ENCODE measurements at places on chromosomes 2 and 18.

- DNase-seq, result no peak
Measured at GRCh38 chr2:95043300-95044093, 18.0 kb downstream of the MAL start.

DNA sequence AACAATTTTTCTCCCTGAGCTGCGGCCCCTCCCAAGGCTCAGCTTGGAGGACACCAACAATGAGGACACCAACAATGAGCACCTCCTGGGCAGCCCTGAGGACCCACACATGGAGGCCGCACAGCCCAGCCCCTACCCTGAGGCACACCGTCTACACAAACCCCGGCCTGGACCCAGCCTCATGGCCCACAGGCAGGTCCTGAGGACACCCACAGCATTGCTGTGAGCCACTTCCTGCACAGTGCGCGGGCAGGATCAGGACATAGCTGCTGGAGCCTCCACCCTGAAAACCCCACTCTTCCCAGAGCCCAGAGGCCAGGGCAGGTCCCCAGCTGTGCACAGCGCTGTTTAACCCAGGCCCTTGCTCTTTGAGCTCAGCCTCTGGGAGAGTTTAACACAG, 194.3 kb downstream of the RTP5 start:
- DNase-seq, result no peak

GRCh38 chr2:218691234-218691633, 19.3 kb downstream of the STK36 start:
- no peak for DNase-seq

DNA sequence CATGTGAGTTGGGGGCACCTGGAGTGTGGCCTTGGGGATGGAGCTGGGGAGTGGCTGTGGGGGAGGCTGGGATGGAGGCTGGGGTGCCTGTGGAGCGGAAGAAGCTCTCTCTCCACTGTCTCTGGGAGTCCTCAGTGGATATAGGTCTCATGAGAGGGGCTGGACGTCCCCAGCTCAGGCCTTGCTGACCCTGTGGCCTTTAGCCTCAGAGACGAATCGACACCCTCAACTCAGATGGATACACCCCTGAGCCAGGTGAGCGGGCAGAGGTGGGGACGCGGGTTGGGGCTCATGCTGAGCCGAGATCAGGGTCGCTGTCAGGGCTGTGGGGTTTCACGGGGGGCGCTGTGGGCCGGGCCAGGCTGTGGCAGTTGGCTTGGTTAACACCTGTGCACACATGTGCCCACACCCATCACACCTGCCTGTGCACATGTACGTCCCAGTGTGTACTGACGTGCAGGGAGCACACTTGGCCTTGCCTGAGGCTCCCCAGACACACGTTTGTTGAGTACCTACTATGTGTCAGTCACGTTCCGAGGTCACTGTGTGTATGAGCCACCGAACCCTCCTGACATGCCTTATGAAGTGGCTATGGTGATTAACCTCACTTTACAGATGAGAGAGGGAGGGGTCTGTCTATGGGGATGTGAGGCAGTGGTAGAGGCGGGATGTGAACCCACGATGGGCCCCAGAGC, 20.1 kb downstream of the ZAP70 start:
- DNase-seq, result no peak

DNA sequence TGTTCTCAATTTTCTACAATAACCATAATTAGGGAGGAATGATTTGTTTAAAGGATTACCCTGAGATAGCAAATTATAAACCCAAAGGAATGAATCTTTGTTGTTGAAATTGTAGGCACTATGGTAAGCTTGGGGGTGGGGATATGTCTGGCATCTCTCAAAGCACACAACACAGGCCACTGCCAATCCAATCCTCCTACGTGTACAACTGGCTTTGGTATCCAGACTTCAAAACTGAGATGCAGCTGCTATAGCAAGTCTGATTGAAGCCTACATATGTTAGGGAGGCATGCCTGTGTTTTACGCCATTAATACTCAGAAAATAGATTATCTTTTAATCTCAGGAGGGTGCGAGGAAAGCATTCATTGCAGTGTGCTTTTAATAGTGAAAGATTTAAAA, 5.9 kb upstream of the NCOA1 start:
- DNase-seq, result no peak

- DNase-seq, result no peak
Measured at GRCh38 chr2:170514140-170514539, 201.0 kb upstream of the SP5 start.

- DNase-seq, result no peak
Measured at GRCh38 chr2:174518395-174518794, 31.6 kb upstream of the GPR155 start.

DNA sequence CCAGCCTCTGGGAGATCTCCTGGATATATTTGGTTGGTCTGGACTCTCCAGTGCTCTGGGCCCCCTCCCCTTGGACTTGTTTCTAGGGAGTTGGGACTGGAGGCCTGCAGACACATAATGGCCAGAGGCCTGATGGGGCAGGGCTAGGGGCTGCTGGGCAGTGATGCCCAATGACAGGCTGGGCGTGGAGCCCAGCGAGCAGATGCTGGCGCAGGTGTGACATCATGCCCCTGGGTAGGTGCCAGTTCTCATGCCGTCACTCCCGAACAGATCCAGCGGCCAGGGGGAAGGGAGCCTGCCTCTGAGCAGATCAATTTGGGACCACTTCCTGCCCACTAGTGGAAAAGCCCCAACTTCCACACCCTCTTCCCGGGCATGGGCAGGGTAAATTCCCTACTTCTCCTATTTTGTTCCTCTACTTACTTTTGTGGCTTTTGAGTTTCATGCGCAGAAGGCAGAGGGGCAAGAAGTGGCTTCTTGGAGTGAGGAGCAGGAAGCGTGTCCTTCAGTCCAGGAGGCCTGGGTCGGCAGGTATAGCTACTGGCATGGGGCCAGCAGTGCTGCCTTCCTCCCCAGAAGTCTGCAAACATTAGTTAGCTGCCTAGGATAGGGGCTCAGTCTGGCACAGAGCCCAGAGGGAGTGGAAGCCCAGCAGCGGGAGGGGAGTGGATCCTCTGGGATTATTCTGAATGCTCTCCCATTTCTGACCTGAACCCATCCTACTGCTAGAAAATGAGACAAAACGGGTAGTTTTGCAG, 6.1 kb downstream of the MPV17 start:
- no peak for DNase-seq

GRCh38 chr2:21276163-21276562, 152.4 kb downstream of the TDRD15 start:
- no peak for DNase-seq

- peak; percentile 62 for DNase-seq
Measured at GRCh38 chr2:232776435-232776834, at the start of gene KCNJ13. Gene KCNJ13 (minus strand): TSS chr2:232776565. CDS start chr2:232771362, 5,203 bp downstream.

GRCh38 chr2:25482341-25482740, 140.6 kb upstream of the DNMT3A start:
- DNase-seq, result no peak

DNA sequence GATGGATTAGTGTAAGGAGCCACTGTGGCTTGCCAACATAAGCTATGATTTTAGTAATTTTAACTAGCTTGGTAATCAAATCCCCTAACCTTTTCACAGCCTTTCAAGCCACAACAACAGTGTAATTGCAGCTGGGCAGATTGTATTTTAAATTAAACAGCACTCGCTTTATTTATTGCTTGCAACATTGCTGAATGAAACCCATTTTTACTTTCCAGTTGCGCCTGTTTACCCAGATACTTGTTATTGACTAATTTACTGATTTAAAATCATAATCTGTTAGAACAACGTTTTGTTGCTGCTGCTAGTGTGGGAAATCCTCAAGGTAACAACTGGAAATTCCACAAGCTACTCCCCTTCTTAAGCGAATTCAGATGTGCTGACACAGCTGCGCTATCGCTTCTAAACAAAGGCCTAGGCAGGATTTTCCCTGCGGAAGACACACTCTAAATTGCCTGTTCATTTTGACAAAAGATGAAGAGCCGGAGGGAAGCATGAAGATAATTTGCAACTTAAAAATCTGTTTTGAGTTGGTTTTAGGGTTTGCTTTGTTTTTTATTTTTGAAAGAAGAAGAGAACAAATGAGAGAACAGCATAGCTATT, 283.9 kb downstream of the ALPK2 start:
- no peak for DNase-seq

DNA sequence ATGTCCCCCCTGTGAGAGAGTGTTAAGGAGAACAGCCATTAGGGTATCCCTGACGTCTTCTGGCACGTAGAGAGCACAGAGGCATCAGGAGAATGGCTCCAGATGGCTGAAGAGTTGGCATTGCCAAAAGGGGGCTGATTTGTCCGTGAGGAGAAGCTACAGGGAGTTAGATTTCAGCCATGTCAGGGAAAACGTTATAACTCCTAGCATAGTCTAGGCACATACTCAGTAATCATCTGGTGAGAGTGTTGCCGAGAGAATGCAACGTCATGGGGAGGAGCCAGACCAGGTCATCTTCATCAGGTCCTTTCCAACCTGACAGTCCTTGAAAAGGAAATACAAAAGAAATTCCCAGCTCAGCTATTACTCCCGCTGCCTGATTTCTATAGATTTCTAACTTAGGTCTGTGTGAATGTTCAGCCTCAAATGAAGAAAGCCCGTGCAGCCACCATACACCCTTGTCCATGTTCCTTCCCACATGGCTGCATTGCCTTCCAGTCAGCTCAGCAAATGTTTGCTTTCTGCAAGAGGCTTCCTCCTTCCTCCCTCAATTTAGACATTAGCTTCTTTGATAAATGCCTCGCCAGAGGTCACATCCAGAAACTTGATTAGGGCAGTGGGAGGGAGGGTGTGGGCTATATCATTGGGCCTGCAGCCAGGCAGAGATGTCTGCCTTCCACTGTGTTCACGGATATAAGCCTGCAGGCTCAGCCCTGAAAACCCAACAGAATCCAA, 93.0 kb downstream of the STPG4 start:
- no peak for DNase-seq

DNA sequence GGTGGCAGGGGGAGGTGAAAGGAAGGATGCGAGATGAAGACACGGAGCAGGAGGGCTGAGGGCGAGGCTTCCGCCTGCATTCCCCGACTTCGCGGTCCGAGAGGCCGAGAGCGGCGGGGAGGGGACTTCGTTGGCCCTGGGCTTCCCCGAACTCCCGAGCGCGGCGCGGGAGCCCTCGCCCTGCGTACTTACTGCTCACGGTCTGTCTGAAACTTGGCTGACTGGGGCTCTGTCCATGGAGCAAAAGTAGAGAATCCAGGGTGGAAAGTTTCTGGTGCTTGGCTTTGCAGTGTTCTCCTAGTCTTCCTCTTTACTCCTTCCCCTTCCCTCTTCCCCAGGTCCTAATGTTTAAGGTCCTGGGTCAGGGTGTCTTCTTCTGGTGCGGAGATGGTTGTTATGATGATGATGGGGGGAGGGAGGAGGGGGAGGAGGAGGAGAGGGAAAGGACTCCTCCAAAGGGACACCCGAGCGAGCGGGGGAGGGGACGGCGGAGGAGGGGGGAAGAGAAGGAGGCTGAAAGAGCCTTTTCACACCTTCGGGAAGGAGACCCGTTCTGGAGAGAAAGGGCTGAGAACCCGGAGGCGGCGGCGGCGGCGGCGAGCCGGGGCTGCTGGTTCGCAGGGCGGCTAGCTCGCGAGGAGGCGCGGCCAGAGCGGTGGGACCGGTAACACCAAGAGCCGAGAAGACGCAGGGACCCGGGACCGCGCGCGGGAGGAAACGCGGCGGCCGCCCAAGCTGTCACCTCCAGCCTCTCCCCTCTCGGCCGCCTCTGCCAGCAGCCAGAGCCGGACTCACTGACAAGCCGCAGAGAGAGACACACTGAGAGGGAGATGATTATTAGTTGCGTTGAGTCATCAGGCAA, at the start of gene SATB2:
Gene SATB2, minus strand, starts transcription at position 793 of the 862 bp plus-strand sequence. CDS start 1,902 bp downstream, outside the sequence.
- peak; percentile 73 for DNase-seq

DNA sequence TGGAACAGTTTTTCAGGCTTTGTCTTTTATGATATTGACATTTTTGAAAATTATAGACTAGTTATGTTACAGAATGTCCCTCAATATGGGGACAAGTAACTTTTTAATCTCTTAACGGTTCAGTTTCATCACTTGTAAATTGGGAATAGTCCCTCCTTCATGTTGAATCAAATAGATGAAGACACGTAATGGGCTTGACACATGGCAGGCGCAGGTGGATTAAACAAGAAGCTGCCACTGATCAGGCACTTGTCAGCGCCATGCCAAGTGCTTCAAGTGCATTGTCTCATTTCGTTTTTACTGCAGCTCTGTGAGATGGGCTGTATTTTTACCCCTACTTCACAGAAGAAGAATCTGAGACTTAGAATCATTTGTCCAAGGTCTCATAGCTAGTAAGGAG, 9.5 kb upstream of the SMAD4 start:
- DNase-seq, result no peak

DNA sequence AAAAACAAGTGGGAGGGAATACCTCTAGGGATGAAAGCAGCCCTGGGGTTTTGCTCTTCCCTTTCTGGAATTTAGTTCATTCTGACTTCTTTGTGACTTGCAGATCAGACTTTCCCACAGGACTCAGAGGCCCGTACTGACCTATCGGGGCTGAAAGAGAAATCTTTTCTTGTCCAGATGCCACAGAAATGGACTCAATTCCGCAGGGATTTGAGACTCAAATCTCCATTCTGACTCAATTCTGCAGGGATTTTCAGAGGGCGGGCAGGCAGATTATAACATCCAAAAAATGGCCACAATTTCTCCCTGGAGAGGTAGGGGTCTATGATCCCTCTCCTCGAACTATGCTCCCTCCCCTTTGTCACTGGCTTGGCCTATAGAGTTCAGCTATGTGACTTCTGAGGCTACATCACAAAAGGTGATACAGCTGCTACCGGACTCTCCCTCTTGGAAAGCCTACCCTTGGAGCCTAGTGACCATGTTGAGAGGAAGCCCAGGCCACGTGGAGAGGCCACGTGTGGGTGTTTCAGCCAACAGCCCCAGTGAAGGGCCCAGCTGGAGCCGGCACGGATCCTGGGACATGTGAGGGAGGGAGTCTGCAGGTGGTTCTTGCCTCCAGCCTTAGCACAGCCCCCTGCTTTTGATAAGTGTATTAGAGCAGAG, 4.8 kb upstream of the EFHD1 start:
- DNase-seq, result no peak
